ENCODE measurements at places on chromosomes 13 and 19. TPM values are rescaled to one million over a fixed set of nuclear protein-coding genes. Genes with fewer than 3 reads are reported as not detected.

Gene ZNF709
- total RNA-seq = 2.0 TPM

Gene NDUFA13
- total RNA-seq = 198 TPM

Gene PLIN5
- 21.4 TPM for total RNA-seq

Gene PSG1
- not detected for total RNA-seq

Gene ZNF836
- total RNA-seq = 7.6 TPM

Gene CDC34
- total RNA-seq = 55.8 TPM

Gene FGF22
- total RNA-seq = 0.35 TPM

Gene ABCC4
- total RNA-seq = 3.0 TPM

Gene DAND5
- 2.9 TPM for total RNA-seq

Gene XPO4
- total RNA-seq = 9.7 TPM

Gene KANK3
- 18.4 TPM for total RNA-seq

Gene IGFLR1
- 1.8 TPM for total RNA-seq

Gene TEX26
- not detected for total RNA-seq

DNA sequence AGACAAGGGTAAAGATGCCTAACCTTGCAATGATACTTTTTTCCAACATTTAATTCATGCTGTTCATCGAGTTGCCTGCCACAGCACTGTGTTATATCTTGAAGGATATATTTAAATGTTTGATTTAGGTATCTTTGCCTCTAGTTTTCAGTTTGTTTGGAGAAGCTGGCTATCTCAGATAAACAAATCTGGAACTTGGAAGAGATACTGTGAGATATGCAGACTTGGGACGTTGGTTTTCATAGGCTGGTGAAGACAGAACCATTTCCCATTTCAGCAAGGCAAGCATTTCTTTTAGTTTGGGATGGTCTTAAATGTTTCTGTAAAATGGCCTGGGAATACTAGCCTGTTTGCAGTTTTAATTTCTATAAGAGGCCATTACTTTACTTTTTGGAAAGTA is 3.3 kb downstream of the RNASEH2B start:
- H3K4me1 ChIP-seq = peaks cover 46% of the 10 kb centered on the region
- no peaks in the 10 kb centered on the region for H3K27me3 ChIP-seq
- no peaks in the 10 kb centered on the region for H3K36me3 ChIP-seq
- no peak for DNase-seq
- H3K27ac ChIP-seq = no peak overlapping the region
- no peak overlapping the region for H3K4me3 ChIP-seq

DNA sequence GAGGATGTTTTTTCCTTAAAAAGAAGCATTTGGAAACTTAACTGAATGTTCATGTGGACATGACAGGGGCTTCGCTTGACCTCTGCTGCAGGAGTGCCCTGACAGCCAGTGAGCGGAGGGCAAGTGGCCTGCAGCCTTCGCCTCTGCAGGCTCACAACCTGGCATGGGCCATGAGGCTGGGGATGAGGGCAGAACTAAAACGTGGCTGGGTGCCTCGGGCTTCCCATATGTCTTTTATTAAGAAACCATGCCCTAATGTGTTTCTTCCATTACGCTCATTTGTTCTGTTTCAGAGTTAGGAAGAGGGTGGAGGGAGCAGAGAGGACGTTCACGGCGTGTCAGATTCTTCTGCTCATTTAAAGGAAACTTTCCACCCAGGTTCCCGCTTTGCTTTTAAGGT is 2.9 kb downstream of the ARHGEF7 start:
- H3K27me3 ChIP-seq = no peaks in the 10 kb centered on the region
- H3K4me1 ChIP-seq = peaks cover 15% of the 10 kb centered on the region

DNA sequence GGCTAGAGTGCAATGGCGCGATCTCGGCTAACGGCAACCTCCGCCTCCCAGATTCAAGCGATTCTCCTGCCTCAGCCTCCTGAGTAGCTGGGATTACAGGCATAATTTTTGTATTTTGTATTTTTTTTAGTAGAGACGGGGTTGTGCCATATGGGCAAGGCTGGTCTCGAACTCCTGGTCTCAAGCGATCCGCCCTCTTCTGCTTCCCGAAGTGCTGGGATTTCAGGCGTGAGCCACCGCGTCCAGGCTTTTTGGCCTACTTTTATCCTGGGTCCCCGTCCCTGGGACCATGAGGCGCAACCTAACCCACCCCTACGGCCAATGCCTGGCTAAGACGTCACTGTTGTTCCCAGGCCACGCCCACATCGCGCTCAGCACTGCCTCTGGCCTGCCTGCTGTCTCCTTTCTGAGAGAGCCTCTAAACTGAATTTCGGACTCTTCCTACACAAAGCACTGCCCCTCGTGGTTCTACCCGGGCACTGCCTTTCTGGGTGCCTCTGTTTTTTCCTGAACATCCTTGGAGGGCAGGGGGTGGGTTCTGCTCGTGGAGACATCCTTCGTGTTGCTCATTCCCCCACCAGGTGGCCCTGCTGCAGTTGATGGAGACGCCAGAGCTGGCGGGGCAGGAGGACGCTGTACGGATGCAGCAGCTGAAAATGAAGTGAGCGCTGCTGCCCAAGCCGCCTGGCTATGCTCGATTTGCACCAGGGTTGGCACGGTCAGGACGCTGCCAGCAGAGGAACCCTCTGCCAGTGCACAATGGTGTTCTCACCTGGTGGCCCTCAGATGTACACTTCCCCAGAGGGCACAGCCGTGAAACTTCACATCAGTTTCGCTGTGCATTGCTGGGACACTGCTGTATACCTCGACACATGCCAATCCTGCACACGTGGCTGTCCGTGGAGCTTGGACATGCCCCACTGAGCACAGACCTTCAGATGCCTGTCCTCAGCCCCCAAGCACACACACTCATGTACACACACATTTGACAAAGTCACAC is 2.0 kb downstream of the REX1BD start:
- H3K4me3 ChIP-seq = no peak overlapping the region
- H3K36me3 ChIP-seq = peaks cover 10% of the 10 kb centered on the region
- H3K27ac ChIP-seq = no peak overlapping the region

DNA sequence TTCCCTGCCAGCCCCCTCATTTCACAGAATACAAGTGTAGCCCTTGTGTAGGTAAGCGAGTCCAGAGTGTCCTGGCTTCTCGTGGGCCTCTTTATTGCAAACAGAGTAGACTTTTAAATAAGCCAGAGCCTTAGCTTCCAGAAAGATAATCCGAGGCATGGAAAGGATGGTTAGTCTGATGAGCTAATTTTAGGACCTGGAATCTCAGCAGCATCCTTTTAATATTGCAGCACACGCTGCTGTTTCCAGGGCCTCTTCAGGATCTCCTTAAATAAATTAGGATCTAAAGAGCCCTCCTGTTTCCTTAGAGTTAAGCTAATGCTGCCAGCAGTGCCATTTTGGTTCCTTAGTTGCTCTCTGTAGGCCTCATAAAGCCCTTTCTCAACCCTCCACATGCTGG is 99.2 kb downstream of the RFC3 start:
- no peaks in the 10 kb centered on the region for H3K36me3 ChIP-seq
- no peaks in the 10 kb centered on the region for H3K27me3 ChIP-seq
- H3K4me1 ChIP-seq = no peaks in the 10 kb centered on the region

GRCh38 chr13:45362939-45363338 is 22.0 kb upstream of the TPT1 start:
- no peak overlapping the region for H3K4me3 ChIP-seq
- no peaks in the 10 kb centered on the region for H3K27me3 ChIP-seq
- H3K4me1 ChIP-seq = no peaks in the 10 kb centered on the region
- no peaks in the 10 kb centered on the region for H3K36me3 ChIP-seq
- no peak overlapping the region for H3K27ac ChIP-seq
- no peak for DNase-seq

DNA sequence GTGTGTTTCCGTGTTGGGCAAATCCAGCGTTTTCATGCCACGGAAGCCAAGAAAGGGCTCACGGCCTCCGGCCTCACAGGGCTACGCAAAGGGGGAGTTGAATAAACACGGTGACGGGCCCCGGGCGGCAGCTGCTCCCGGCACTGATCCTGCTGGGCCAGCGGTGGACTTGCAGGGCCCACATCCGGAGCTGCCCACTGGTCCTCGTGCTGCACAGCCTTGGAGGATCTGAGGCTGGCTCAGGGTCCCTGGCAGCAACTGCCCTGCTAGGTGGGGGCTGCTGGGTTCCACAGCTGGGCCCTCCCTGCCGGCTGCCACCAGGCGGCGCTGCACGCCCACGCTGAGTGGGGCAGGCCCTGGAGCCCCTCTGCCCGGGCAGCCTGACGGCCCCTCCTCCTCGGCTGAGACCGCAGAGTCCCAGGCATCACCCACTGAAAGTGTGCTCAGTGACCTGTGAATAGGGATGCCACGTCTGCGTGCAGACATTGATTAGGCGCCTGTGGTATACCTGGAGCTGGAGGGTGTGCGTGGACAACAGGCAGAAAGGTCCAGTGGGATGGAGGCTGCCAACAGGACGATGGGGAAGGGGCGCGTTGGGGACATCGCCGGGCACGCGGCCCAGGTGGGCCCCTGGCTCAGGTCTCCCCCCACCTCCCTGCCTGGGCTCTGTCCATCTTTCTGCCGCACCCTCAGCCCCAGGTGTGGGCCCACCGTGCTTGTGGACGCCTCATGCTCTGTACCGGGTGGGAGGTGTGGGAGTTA is 5.3 kb upstream of the HCN2 start:
- no peak for DNase-seq
- H3K4me1 ChIP-seq = no peaks in the 10 kb centered on the region
- H3K4me3 ChIP-seq = no peak overlapping the region
- H3K27me3 ChIP-seq = no peaks in the 10 kb centered on the region

GRCh38 chr19:8513036-8513686 is 806 bp downstream of the ZNF414 start:
- H3K27ac ChIP-seq = peak overlapping the region; percentile 99
- DNase-seq = no peak
- H3K4me3 ChIP-seq = peak overlapping the region; percentile 82
- peaks cover 6% of the 10 kb centered on the region for H3K36me3 ChIP-seq
- H3K4me1 ChIP-seq = peaks cover 34% of the 10 kb centered on the region

DNA sequence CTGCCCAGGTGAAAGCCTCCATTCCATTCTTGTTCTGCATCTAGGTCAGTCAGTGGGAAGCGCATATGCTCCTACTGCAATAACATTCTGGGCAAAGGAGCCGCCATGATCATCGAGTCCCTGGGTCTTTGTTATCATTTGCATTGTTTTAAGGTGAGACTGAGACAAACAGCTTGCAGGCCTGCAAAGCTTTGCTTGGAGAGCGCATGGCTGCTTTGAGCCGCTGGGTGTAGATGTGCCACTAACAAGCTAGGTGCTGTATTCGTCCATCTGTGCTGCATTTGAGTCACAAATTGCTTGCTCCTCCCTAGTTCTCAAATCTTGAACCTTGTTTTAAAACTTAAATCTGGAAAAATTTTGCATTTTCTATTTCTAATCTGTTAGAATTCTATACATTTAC is 219.1 kb downstream of the LMO7 start:
- H3K27ac ChIP-seq = no peak overlapping the region
- no peak for DNase-seq
- H3K27me3 ChIP-seq = no peaks in the 10 kb centered on the region
- H3K4me3 ChIP-seq = no peak overlapping the region

GRCh38 chr19:40754611-40755247 is 3.7 kb downstream of the SNRPA start:
- H3K27me3 ChIP-seq = no peaks in the 10 kb centered on the region
- peaks cover 37% of the 10 kb centered on the region for H3K4me1 ChIP-seq
- H3K4me3 ChIP-seq = no peak overlapping the region
- H3K36me3 ChIP-seq = peaks cover 35% of the 10 kb centered on the region
- no peak for DNase-seq

DNA sequence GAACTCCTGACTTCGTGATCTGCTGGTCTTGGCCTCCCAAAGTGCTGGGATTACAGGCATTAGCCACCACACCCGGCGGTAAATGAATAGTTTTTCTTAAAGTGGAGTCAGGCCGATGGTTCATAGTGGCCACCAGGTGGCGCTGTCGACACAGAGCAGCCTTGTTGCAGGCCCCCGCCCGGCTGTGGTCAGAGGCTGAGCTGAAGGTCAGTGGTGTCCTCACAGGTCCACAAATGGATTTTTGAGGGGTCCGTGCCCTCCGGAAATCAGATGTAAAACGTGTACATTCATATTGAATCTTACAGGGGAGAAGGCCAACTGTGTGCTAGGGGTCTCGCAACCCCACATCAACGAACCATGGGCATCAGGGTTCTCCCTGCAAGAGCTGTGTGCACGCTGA is 13.4 kb upstream of the WDR18 start:
- DNase-seq = no peak
- no peak overlapping the region for H3K4me3 ChIP-seq
- no peak overlapping the region for H3K27ac ChIP-seq
- H3K36me3 ChIP-seq = peaks cover 36% of the 10 kb centered on the region
- no peaks in the 10 kb centered on the region for H3K27me3 ChIP-seq

GRCh38 chr19:13861714-13862531 is 15.0 kb upstream of the NANOS3 start:
- DNase-seq = peak; percentile 95
- peak overlapping the region; percentile 89 for H3K27ac ChIP-seq
- H3K36me3 ChIP-seq = no peaks in the 10 kb centered on the region
- no peaks in the 10 kb centered on the region for H3K4me1 ChIP-seq
- no peaks in the 10 kb centered on the region for H3K27me3 ChIP-seq
- peak overlapping the region; percentile 22 for H3K4me3 ChIP-seq

DNA sequence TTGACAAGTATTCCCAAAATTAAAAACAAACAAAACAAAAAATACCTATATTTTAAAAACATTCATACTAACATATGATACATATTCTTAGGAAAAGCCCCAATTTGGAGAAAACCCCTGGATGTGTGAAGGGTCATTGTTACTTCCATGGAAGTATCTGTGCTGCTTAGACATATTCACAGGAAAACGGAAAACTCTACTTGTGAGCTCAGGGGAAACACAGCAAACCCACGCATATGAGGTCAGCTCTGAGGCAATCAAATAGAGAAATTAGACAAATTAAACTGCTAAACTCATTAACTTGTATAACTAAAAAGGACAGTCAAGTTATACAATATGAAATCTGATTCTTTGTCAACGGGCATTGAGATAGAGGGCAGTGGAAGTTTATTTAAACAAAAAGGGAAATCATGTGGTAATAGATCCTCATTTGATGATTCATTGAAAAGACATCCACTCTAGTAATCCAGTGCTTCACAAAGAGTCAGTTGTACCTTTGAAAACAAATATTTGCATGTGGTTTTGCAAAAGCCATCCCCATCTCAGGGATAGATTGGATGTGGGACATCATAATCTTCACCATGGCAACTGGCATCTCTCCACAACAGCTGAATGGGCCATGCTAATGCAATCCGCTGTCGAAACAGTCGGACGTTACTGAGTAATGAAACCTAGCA is 423.4 kb downstream of the ITGBL1 start:
- DNase-seq = no peak
- H3K27ac ChIP-seq = no peak overlapping the region
- no peaks in the 10 kb centered on the region for H3K27me3 ChIP-seq
- H3K4me3 ChIP-seq = no peak overlapping the region
- H3K36me3 ChIP-seq = no peaks in the 10 kb centered on the region
- H3K4me1 ChIP-seq = no peaks in the 10 kb centered on the region

- H3K36me3 ChIP-seq = no peaks in the 10 kb centered on the region
- no peak overlapping the region for H3K27ac ChIP-seq
- no peaks in the 10 kb centered on the region for H3K27me3 ChIP-seq
- H3K4me1 ChIP-seq = peaks cover 82% of the 10 kb centered on the region
Observed at GRCh38 chr13:21011378-21011777, 50.0 kb downstream of the LATS2 start.

- H3K27ac ChIP-seq = no peak overlapping the region
- H3K4me1 ChIP-seq = no peaks in the 10 kb centered on the region
- H3K4me3 ChIP-seq = no peak overlapping the region
- no peaks in the 10 kb centered on the region for H3K27me3 ChIP-seq
- H3K36me3 ChIP-seq = no peaks in the 10 kb centered on the region
Observed at GRCh38 chr13:74485757-74486156, 351.6 kb upstream of the KLF12 start.

- DNase-seq = no peak
- no peaks in the 10 kb centered on the region for H3K27me3 ChIP-seq
- no peak overlapping the region for H3K4me3 ChIP-seq
- no peaks in the 10 kb centered on the region for H3K4me1 ChIP-seq
Observed at GRCh38 chr13:65287405-65287804, 1942.7 kb downstream of the PCDH9 start.

All from right atrium auricular region (tissue), 2 donors.